ENCODE measurements at places on chromosomes 3 and 15. TPM values are rescaled to one million over a fixed set of nuclear protein-coding genes. Genes with fewer than 3 reads are reported as not detected.
A peak's percentile ranks its signal among the peaks of the same experiment; 100 is the strongest.

Gene FGF12
- total RNA-seq = 53.3 TPM

Gene BCL2A1
- total RNA-seq = 89.5 TPM

Gene SUMF1
- total RNA-seq = 33.1 TPM

Gene AGBL1
- not detected for total RNA-seq

Gene CPNE9
- not detected for total RNA-seq

Gene C3orf22
- not detected for total RNA-seq

Gene FILIP1L
- total RNA-seq = 17.6 TPM

Gene CFAP100
- total RNA-seq = not detected

Gene RBP2
- not detected for total RNA-seq

Gene PIGBOS1
- total RNA-seq = 14.1 TPM

Gene MAGI1
- 43.1 TPM for total RNA-seq

Gene MESP1
- total RNA-seq = 0.34 TPM

Gene ALDH1A3
- 0.94 TPM for total RNA-seq

Gene DNAJA4
- 15.0 TPM for total RNA-seq

Gene MME
- total RNA-seq = 17.2 TPM

Gene EEFSEC
- 19.0 TPM for total RNA-seq

Gene ETV5
- 23.6 TPM for total RNA-seq

Gene SENP5
- total RNA-seq = 59.1 TPM

DNA sequence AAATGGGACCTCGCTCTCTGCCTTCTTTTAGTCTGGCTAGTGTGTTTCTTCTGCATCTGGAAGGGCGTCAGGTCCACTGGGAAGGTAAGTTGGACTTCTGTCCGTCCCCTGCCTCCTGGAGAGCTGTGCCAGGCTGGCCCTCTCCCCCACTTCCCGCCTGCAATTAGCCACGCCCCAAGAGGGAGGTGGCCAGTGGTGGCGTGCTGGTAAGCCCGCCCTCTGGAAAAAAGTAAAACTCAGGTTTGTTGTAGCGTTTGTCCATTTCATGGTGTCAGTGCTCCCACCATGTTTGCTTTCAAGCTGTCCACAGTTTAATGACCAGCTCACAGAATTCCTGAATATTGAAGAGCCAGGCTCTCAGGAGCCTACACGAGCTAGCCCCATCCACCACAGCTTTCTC lies 55.6 kb downstream of the SLC6A6 start:
- DNase-seq = no peak

DNA sequence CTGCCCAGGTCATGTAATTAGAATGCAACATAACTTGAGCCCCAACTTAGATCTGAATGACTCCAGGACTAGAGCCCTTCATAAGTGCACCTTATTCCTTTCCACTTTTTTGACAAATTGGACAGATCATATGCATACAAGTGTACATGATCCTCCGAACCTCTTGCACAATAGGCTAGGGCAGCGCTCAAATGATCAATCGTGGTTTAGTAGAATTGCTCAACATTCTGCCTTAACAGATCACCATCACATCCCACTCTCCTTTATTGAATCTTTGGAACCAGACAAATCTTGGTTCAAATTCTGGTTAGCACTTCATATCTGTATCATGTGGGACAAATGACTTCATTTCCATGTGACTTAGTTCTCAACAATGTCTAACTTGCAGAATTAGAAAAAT lies 106.8 kb upstream of the CDIN1 start:
- DNase-seq = no peak

DNA sequence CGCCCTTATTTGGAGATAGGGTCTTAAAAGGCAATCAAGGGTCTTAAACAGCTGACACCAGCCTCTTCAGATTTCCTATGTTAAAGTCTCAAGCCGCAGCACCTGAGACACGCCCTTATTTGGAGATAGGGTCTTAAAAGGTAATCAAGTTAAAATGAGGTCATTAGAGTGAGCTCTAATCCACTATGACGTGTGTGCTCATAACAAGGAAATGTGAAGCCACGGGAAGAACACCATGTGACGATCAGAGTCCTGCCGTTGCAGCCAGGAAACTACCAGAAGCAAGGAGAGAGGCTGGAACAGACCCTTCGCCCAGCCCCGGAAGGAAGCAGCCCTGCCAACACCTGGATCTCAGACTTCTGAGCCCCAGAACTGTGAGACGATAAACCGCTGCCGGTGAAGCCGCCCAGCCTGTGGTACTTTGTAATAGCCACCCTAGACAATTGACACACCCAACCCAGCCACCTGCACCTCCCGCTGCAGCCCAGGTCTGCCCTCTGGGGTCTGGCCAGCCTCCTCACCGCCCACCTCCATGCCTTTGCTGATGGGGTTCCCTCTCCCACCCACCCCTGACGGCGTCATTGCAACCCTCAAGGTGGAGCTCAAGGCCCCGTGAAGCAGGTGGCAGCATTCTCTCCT lies 137.9 kb downstream of the MEGF11 start:
- peak; percentile 61 for DNase-seq

DNA sequence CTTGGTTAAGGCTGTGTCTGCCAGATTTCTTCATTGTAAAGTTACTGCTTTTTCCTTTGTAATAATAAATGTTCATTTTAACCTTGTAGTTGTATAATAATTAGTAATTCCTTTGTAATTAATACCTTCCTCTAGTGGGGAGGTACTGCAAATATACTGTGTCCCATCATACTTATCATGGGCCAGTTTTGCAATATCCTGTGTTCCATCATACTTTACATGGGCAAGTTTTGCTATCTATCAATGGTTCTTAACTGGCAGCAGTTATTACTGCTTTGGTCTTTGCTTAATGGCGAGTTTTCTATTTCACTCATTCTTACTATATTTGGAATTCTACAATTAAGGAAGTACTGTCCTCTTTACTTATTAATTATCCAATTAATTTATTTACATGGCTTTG lies 10.6 kb downstream of the ATP2C1 start:
- DNase-seq = no peak

DNA sequence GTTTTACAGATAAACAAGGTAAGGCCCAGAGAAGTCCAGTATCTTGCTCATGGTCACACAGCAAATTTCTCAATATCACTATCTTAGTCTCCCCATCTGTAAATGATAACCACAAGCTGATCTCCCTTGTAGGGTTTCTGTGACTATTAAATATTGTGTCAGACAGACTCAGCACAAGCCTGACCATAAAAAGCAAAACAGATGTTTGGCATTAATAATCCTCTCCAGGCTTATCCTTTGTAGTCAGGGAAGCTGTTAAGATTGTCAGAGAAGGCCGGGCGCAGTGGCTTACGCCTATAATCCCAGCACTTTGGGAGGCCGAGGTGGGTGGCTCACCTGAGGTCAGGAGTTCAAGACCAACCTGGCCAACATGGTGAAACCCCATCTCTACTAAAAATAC lies 173.2 kb upstream of the PRICKLE2 start:
- DNase-seq = no peak

GRCh38 chr3:175605851-175606250 lies 746.7 kb downstream of the NAALADL2 start:
- DNase-seq = no peak

GRCh38 chr3:111601810-111602209 lies 6.7 kb upstream of the ZBED2 start:
- no peak for DNase-seq

- no peak for DNase-seq
These were observed 83.1 kb downstream of the DNAJB8 start for GRCh38 chr3:128383316-128384235.

DNA sequence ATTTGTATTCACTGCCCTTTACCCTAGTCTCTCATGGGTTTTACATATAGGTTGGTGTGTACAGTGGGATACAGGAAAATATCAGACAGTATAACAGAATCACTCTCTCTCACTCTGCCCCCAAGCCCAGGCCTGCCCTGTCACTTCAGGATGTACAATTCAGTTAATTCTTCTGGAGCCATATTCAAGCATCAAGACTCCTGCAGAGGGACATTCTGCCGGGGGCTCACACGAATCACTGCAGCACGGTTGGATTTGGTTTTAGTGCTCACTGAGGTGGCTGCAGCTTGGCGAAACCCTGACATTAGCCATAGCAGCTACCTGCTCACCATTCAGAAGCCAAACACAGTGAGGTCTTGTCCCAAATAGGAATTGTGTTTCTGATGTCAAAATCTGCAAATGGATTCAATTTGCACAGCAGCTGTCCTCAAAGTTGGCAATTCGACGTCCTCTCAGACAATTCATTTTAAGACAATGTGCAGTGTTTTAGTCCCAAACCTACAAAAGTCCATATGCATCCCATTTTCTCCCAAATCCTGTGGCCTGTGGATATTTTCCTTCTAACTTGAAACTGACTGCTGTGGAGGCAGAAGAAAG lies 82.9 kb downstream of the CHSY1 start:
- peak; percentile 42 for DNase-seq

DNA sequence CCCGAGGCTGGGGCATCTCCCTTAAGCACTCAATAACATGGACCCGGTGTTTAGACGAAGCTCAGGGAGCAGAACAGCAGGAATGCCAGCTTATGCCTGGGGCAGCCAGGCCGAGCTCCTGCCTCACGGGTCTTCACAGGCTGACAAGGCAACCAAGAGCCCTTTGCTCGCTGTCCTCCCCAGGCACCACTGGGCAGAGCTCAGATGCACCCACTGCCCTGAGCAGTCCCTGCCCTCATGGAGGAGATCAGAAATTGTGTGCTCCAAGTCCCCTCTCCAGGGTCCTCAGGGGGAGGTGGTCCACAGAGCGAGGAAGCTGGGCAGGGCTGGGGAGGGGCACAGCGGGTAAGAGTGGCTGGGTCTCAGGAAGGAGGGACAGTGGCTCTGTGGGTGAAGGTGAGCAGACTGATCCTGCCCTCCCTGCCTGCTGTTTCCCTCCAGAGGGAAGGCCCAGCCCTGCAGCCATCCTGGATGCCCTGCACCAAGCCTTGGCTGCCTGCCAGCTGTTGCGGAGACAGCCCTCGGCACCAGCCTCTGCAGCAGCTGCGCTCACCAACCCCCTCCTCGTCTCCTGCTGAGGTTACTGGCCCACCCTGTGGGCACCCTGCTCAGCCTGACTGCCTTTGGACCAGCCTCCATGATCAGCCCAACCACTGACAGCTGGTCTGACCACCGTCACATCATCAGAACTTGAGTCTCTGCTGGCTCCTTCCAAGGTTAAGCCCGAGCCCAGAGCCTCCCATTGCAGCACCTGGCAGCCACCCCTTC lies 21.1 kb upstream of the GP9 start:
- DNase-seq = no peak

DNA sequence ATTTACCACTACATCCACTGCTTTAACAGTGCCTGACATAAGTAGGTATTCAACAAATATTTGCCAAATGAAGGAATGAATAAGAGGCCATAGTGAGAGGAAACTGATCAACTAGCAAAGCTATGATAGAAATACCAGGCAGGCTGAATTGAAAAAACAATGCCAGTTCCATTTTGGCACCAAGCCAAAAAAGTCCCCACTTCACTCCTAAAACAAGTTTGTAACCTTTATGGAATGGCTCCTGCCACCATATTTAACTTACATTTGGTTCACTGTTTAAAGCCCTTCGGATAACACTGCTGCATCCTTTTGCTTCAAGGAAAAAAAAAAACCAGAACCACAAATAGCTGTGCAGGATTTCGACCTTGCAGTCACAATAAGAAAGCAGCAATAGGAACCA lies 166.1 kb downstream of the FRMD5 start:
- no peak for DNase-seq

DNA sequence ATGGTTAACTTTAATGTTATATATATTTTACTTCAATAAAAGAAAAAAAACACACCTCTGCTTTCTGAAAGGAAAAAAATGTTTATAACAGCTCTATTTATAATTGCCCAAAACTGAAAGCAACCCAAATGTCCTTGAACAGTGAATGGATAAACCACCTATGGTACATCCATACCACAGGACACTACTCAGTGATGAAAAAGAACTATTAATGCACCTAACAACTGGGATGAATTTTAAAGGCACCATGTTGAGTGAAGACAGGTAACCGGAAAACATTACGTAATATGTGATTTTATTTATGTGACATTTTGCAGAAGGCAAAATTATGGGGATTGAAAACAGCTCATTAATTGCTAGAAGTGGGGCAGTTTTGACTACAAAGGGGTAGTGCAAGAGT lies 23.8 kb upstream of the FOXP1 start:
- no peak for DNase-seq

DNA sequence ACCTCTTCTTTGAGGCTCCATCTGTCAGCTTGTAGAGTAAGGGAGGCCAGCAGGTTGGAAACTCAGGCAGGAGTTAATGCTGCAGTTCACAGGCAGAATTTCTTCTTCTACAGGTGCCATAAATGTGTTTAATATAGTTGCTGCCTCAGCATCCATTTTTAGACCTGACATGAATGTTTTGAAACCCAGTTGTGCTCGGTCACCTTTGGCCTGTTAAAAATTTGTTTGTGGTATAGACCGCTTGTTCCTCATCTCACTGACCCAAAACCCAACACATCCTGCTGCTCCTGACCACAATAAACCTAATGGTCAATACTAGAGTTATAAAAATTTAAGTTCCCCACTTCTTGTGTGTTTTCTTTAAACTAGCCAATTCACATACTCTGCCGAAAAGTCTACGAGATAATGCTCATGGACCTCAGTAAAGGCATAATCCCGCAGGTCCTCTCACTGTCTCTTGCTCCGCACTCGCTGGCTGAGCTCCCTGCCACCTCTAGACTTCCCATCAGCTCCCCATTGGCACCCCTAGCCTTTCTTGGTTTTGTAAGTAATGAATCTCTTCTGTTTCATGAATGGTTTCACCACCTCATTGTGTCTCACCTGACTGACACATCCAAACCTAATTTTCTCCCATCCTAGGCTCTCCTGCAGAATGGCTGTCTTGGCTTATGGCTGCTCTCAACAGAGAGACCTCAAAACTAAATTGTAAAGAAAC lies 138.5 kb upstream of the STRIT1 start:
- DNase-seq = no peak

- no peak for DNase-seq
These were observed 9.2 kb upstream of the OR5K1 start for GRCh38 chr3:98453827-98454226.

GRCh38 chr3:17747890-17748247 lies 5.4 kb upstream of the TBC1D5 start:
- DNase-seq = no peak

- peak; percentile 57 for DNase-seq
These were observed 18.0 kb upstream of the ZXDC start for GRCh38 chr3:126493739-126494138.

- DNase-seq = no peak
These were observed 4.8 kb downstream of the C3orf52 start for GRCh38 chr3:112090887-112091586.

- DNase-seq = no peak
These were observed 380.6 kb downstream of the LSAMP start for GRCh38 chr3:116064646-116065045.

GRCh38 chr15:31525185-31525695 lies 198.6 kb downstream of the KLF13 start:
- no peak for DNase-seq

GRCh38 chr15:93819826-93820225 lies 411.5 kb upstream of the MCTP2 start:
- DNase-seq = no peak

GRCh38 chr3:189978753-189979152 lies 141.9 kb downstream of the P3H2 start:
- no peak for DNase-seq

GRCh38 chr3:65107174-65107573 lies 419.4 kb upstream of the ADAMTS9 start:
- DNase-seq = no peak
